ENCODE measurements at places on chromosomes 6 and 20. TPM values are rescaled to one million over a fixed set of nuclear protein-coding genes. Genes with fewer than 3 reads are reported as not detected.

The CARMIL1 gene
- 29.9 TPM for polyA plus RNA-seq

The KHDC1 gene
- 4.1 TPM for polyA plus RNA-seq

The PHACTR3 gene
- 35.8 TPM for polyA plus RNA-seq

The SEMG1 gene
- polyA plus RNA-seq, result 0.78 TPM

The GSTA1 gene
- polyA plus RNA-seq, result 1.8 TPM

The AGER gene
- polyA plus RNA-seq, result 81.3 TPM

The TRIM10 gene
- 0.16 TPM for polyA plus RNA-seq

The ATP9A gene
- 4.7 TPM for polyA plus RNA-seq

DNA sequence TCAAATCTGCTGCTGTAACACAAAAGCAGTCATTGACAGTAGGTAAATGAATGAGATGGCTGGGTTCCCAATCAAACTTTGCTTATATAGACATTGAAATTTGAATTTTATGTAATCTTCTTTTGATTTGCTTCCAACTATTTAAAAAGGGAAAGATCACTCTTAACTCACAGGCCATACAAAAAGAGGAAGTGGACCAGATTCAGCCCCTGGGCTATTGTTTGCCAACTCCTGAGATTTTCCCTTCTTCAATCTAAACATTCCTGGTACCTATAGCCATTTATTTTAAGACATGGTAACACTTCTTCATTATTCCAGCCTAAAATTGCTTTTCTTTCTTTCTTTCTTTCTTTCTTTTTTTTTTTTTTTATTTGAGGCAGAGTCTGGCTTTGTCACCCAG lies 260.6 kb downstream of the TFAP2A start:
- no peak for DNase-seq
- no peak overlapping the region for H3K27ac ChIP-seq
- H3K36me3 ChIP-seq, result no peaks in the 10 kb centered on the region
- no peaks in the 10 kb centered on the region for H3K4me1 ChIP-seq

DNA sequence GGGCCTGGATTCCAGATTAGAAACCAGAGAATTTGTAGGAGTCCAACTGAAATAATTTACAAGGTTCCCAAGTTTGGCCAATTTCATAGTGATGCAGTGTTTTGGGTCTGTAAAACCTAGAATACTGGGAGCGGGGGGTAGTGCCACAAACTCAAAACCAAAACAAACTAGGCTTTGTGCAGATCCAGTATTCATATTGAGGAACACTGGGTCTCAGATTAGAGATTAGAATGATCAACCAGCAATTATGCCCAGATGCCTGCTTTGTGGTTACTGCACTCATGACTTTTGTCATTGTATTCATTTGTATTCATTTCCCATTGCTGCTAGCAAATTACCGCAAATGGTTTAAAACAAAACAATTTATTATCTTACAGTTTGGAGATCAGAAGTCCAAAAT lies 3.2 kb upstream of the NDUFAF4 start:
- no peak for DNase-seq
- peaks cover 5% of the 10 kb centered on the region for H3K4me1 ChIP-seq

GRCh38 chr6:14772188-14772587 lies 473.7 kb upstream of the JARID2 start:
- H3K27ac ChIP-seq, result no peak overlapping the region
- no peak for DNase-seq
- no peaks in the 10 kb centered on the region for H3K36me3 ChIP-seq

DNA sequence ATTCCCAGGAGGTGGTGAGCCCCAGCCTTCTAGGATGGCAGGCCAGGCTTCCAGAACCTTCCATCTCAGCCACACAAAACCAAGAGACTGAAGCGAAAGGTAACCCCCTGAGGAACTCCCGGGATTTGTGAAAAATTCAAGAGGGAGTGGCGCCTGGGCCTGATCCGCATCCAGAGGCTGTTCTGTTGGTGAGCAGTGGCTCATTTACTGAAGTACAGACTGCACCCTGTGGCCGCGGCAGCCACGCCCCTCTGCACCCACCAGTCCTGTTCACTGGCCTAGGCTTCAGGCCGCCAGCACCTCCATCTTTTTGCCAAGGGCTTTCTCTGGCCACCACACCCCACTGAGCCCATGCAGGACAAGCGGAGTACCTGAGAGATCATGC lies 79.1 kb upstream of the PTPN1 start:
- H3K4me1 ChIP-seq, result no peaks in the 10 kb centered on the region
- no peak for DNase-seq
- no peak overlapping the region for H3K4me3 ChIP-seq
- no peak overlapping the region for H3K27ac ChIP-seq
- peaks cover 3% of the 10 kb centered on the region for H3K27me3 ChIP-seq

- no peak for DNase-seq
- no peaks in the 10 kb centered on the region for H3K36me3 ChIP-seq
- H3K27me3 ChIP-seq, result no peaks in the 10 kb centered on the region
- peak overlapping the region; percentile 25 for H3K27ac ChIP-seq
Measured at GRCh38 chr6:27149150-27149549, 98.4 kb upstream of the PRSS16 start.

- DNase-seq, result no peak
- no peaks in the 10 kb centered on the region for H3K27me3 ChIP-seq
- no peaks in the 10 kb centered on the region for H3K4me1 ChIP-seq
- H3K27ac ChIP-seq, result no peak overlapping the region
- H3K4me3 ChIP-seq, result no peak overlapping the region
- H3K36me3 ChIP-seq, result no peaks in the 10 kb centered on the region
Measured at GRCh38 chr6:56160489-56160888, 86.9 kb downstream of the COL21A1 start.

- H3K27ac ChIP-seq, result no peak overlapping the region
- no peaks in the 10 kb centered on the region for H3K27me3 ChIP-seq
- DNase-seq, result no peak
Measured at GRCh38 chr6:106599440-106599839, 29.9 kb downstream of the RTN4IP1 start.

DNA sequence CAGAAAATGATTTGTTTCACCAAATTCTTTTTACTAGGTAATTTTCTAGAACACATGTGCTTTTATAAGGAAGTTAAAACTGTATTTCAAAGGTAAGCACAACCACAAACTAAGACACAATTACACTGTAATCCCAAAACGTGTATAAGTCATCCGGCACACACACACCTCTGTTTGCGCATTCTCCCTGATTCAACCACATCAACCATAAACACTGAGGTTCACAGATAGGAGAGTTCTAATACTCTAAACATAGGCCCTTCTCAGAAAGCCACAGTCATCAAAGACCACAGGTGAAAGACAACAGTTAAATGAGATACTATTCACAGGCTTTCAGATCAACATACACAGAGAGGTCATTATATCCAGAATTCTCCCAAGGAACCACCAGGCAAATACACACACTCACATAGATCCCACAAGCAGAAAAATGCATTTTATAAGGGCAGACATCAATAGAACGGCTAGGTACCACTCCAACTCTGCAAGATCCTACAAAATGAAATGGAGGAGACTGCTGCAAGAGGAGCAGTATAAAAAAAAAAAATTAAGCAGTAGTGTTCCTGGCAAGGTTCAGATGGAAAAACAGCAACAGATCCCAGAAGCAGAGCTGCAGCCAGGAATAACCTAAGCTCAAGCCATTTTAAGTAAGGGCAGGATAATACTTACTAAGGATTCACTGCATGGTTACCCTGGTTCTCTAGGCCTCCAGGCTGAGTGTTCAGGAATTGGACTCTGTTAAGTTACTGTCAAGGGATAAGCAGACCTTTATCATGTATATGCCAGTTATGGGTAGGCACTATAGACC lies 6.6 kb upstream of the FBXO9 start:
- no peak overlapping the region for H3K4me3 ChIP-seq
- H3K4me1 ChIP-seq, result peaks cover 18% of the 10 kb centered on the region
- no peaks in the 10 kb centered on the region for H3K27me3 ChIP-seq
- no peaks in the 10 kb centered on the region for H3K36me3 ChIP-seq

GRCh38 chr6:3139090-3139903 lies 18.0 kb downstream of the TUBB2A start:
- peak overlapping the region; percentile 37 for H3K27ac ChIP-seq
- peaks cover 12% of the 10 kb centered on the region for H3K4me1 ChIP-seq
- DNase-seq, result no peak
- peaks cover 24% of the 10 kb centered on the region for H3K36me3 ChIP-seq
- H3K4me3 ChIP-seq, result no peak overlapping the region

- no peak overlapping the region for H3K27ac ChIP-seq
- no peaks in the 10 kb centered on the region for H3K36me3 ChIP-seq
- no peaks in the 10 kb centered on the region for H3K27me3 ChIP-seq
- H3K4me1 ChIP-seq, result no peaks in the 10 kb centered on the region
- no peak for DNase-seq
Measured at GRCh38 chr6:105941621-105942412, 144.3 kb upstream of the PRDM1 start.

DNA sequence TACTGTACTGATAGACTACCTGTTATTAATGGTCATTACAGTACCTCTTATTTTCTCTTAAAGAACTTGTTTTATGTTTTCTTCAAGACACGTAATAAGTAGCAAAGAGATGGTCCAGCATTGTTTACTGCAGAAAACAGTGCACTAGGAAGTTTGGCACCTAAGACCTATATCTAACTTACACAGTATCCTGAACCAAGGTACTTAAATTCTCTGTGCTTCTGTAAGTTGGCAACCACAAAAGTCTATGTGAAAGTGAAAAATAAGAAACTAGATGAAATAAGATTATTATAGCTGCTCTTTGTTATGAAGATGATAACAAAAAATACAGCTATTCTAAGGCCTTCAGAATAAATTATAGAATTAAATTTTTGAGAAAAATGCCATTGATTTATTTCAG lies 411.7 kb upstream of the SOX4 start:
- H3K36me3 ChIP-seq, result no peaks in the 10 kb centered on the region
- no peak overlapping the region for H3K4me3 ChIP-seq
- no peak for DNase-seq
- no peak overlapping the region for H3K27ac ChIP-seq
- no peaks in the 10 kb centered on the region for H3K4me1 ChIP-seq

- no peaks in the 10 kb centered on the region for H3K36me3 ChIP-seq
- no peak for DNase-seq
- peaks cover 12% of the 10 kb centered on the region for H3K27me3 ChIP-seq
Measured at GRCh38 chr20:19886661-19887288, 128.7 kb downstream of the RIN2 start.

DNA sequence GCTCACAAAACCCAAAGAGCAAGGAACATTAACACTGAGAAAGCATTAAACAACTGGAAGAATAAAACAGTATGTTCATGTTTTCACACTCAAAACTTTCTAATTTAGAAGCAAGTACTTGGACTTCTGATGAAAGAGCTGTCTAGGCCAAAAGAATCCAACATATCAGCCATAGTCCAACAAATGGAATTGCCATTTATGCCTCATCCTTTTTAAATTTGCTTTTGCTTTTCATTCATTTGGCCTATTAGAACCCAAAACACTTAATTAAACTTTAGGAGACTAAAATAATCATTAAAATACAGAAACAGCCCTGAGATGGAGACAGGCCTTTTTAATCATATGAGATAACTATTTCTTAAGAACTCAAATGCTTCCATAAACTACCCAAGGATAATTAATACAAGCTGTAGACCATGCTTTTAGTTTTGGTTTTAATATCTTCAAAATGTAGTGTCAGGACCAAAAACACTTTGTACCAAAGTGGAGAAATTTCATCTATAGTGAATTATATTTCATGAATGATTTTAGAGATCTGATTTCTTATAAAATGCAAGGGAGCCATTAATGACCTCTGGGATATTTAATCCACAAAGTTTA lies 166.5 kb downstream of the KIF6 start:
- no peaks in the 10 kb centered on the region for H3K27me3 ChIP-seq
- H3K27ac ChIP-seq, result no peak overlapping the region
- H3K36me3 ChIP-seq, result no peaks in the 10 kb centered on the region
- no peak for DNase-seq
- no peaks in the 10 kb centered on the region for H3K4me1 ChIP-seq

- H3K36me3 ChIP-seq, result no peaks in the 10 kb centered on the region
- peak overlapping the region; percentile 91 for H3K4me3 ChIP-seq
- H3K4me1 ChIP-seq, result peaks cover 20% of the 10 kb centered on the region
- H3K27ac ChIP-seq, result peak overlapping the region; percentile 100
- H3K27me3 ChIP-seq, result no peaks in the 10 kb centered on the region
Measured at GRCh38 chr6:26055719-26056582, 31.3 kb upstream of the HFE start.

DNA sequence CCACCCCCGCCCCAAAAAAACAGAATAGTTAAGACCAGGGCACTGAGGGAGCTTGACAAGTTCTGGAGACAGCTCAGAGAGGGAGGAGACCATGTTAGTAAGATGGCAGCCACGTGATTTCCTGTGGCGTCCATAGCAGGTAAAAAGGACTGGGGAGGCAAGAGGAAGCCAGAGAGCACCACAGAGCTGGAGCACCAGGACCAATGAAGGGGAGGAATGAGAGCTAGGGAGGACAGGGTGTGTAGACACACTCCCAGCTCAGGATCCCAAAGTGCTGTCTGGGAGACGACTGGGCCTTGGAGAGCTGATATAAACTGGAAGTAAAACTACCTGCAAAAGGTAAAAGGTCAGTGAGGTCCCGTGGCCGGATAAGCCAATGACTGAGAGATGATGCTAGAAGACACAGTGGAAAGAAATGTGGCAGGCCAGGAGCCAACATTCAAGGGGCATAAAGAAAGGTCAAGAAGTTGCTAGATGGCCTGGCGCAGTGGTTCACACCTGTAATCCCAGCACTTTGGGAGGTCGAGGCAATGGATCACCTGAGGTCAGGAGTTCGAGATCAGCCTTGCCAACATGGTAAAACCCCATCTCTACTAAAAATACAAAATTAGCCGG lies 39.0 kb downstream of the SLC23A2 start:
- H3K27me3 ChIP-seq, result no peaks in the 10 kb centered on the region
- no peaks in the 10 kb centered on the region for H3K36me3 ChIP-seq
- peaks cover 2% of the 10 kb centered on the region for H3K4me1 ChIP-seq
- peak; percentile 11 for DNase-seq
- peak overlapping the region; percentile 43 for H3K27ac ChIP-seq

- H3K27me3 ChIP-seq, result no peaks in the 10 kb centered on the region
- DNase-seq, result no peak
- peaks cover 11% of the 10 kb centered on the region for H3K36me3 ChIP-seq
- no peak overlapping the region for H3K27ac ChIP-seq
- no peaks in the 10 kb centered on the region for H3K4me1 ChIP-seq
Measured at GRCh38 chr6:127290391-127291265, 24.0 kb downstream of the RNF146 start.

DNA sequence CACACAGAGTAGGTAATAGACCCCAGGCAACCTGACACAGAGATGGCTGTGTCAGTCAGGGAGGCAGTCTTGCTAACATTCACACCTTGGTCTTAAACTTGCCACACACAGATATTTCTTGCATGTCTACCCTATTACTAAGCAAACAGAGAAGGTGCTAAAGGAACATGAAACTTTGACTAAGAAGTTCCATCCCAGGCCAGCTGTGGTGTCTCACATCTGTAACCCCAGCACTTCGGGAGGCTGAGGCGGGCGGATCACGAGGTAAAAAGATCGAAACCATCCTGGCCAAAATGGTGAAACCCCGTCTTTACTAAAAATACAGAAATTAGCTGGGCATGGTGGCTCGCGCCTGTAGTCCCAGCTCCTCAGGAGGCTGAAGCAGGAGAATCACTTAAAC lies 222.4 kb upstream of the JARID2 start:
- H3K4me3 ChIP-seq, result no peak overlapping the region
- no peaks in the 10 kb centered on the region for H3K27me3 ChIP-seq
- peaks cover 8% of the 10 kb centered on the region for H3K4me1 ChIP-seq

GRCh38 chr6:85580878-85581267 lies 12.8 kb downstream of the SNX14 start:
- H3K36me3 ChIP-seq, result peaks cover 2% of the 10 kb centered on the region
- no peaks in the 10 kb centered on the region for H3K4me1 ChIP-seq
- no peak overlapping the region for H3K4me3 ChIP-seq
- no peak overlapping the region for H3K27ac ChIP-seq
- no peaks in the 10 kb centered on the region for H3K27me3 ChIP-seq

GRCh38 chr6:26502165-26502564 lies 2.1 kb downstream of the BTN1A1 start:
- H3K4me3 ChIP-seq, result peak overlapping the region; percentile 42
- peaks cover 3% of the 10 kb centered on the region for H3K4me1 ChIP-seq
- no peak for DNase-seq
- no peaks in the 10 kb centered on the region for H3K36me3 ChIP-seq
